ENCODE measurements at places on chromosomes 6 and 20. TPM values are rescaled to one million over a fixed set of nuclear protein-coding genes. Genes with fewer than 3 reads are reported as not detected.

TRIM40 gene
- not detected for total RNA-seq

ULBP1 gene
- 8.8 TPM for total RNA-seq

ULBP2 gene
- total RNA-seq: 7.3 TPM

CFAP206 gene
- total RNA-seq: 0.60 TPM

MAP1LC3A gene
- total RNA-seq: 52.3 TPM

PGC gene
- total RNA-seq: not detected

PACRG gene
- total RNA-seq: 0.72 TPM

AP5S1 gene
- total RNA-seq: 12.6 TPM

GPSM3 gene
- 10.2 TPM for total RNA-seq

TXLNB gene
- total RNA-seq: 0.58 TPM

TMEM217 gene
- 7.3 TPM for total RNA-seq
